Melanocyte of skin (primary cell): ENCODE measurements at places on chromosomes 3 and 15. TPM values are rescaled to one million over a fixed set of nuclear protein-coding genes. Genes with fewer than 3 reads are reported as not detected.

The ARPIN gene
- total RNA-seq = 17.2 and 20.0 TPM in 2 replicates

The CADM2 gene
- under 0.01 and 0.36 TPM in 2 replicates for total RNA-seq

The RGMA gene
- 2.3 and 2.5 TPM in 2 replicates for total RNA-seq

The MUC13 gene
- not detected in 2 replicates for total RNA-seq

The SLC30A4 gene
- 6.9 and 8.7 TPM in 2 replicates for total RNA-seq

The MST1 gene
- total RNA-seq = 6.9 and 8.4 TPM in 2 replicates

The THRB gene
- total RNA-seq = 0.36 TPM in 1 of 2 replicates, not detected in the other

The USP3 gene
- 31.3 and 36.6 TPM in 2 replicates for total RNA-seq

The CCDC13 gene
- total RNA-seq = 0.31 and 0.33 TPM in 2 replicates
